ENCODE measurements at places on chromosomes 16 and 17.
A peak's percentile ranks its signal among the peaks of the same experiment; 100 is the strongest.

- DNase-seq: peak; percentile 51
These were observed 4.0 kb downstream of the MAFG start for GRCh38 chr17:81923302-81924260.

DNA sequence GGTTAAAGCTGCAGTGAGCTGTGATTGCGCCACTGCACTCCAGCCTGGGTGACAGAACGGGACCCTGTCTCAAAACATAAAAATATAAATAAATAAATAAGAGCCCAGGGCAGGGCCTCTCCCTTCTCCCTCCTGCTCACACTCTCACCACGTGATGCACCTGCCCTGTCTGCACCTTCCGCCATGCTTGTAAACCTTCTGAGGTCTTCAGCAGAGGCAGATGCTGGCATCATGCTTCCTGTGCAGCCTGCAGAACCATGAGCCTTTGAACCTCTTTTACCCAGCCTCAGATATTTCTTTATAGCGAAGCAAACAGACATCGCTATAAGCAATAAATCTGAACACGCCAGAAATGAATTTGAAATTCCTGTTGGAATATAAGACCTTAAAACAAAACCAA is 48.5 kb downstream of the HNF1B start:
- no peak for DNase-seq

- DNase-seq: no peak
These were observed 13.3 kb upstream of the CNEP1R1 start for GRCh38 chr16:50011707-50012106.

DNA sequence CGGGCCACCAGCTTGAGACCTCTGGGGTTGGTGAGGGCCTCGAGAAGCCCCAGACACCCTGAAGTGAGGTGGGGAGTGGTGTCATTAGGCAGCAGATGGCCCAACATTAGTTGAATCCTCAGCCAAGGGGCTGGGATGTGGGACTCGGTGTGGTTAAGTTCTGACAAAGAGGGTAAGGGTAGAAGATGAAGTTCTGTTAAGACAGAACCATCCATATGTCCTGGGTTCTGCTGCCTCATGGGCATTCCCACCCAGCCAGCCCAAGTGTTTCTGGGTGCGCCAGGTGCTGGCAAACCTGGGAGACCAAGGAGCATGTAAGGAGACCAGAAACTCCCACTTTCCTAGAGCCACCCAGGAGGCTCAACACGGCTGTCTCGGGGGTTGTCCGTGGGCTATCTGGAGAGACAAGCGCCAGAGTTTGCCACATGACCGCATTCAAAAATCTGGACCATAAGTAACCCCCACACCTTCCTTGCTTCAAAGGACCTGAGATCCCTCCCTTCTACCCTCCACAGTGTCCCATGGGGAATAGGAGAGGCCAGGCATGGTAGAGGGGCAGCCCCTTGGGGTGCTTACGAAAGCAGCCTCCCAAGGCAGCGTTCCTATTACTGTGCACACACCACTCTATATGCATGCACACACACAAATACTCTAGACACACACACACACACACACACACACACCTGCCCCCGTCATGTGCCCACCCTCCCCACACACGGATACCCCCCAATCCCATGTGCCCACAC is 128.7 kb downstream of the C16orf78 start:
- DNase-seq: no peak

- no peak for DNase-seq
These were observed 23.9 kb upstream of the AATK start for GRCh38 chr17:81189670-81190530.

- DNase-seq: no peak
These were observed 32.8 kb downstream of the GPT2 start for GRCh38 chr16:46916980-46917379.

DNA sequence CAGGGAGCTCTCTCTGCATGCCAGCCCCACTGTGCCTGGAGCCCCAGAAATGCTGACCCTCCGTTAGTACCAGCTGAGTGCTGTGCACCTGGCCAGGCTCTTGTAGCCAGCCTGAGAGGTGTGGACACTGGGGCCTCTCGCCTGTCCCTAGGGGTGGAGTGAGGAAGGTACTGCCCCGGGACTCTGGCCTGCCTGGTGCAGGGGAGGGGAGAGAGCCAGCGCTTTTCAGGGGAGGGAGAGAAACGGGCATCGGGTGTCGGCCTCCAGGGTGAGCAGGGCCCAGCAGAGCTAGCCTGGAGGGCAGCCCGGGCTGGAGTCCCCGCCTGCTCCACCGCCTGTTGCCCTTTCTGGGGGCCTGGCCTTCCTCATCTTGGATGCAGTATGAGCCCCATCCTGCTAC is 13.1 kb downstream of the MAP2K3 start:
- no peak for DNase-seq

DNA sequence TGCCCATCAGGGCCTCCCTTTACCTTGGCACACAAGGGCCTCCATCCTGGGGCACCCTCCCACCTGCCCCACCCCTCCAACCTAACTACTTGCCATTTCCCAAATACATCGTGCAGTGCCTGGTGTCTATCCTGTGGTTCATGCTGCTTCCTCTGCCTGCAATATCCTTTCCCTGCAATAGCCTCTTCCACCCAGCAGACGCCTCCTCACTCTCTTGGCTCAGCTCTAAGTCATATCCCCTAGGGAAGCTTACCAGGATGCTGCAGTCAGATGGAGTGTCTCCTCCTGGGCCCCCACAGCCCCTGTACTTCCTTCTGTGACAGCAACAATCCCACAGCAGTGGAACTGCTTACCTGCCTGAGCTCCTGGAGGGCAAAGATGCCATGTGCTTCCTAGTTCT is 36.7 kb downstream of the CCDC182 start:
- no peak for DNase-seq

DNA sequence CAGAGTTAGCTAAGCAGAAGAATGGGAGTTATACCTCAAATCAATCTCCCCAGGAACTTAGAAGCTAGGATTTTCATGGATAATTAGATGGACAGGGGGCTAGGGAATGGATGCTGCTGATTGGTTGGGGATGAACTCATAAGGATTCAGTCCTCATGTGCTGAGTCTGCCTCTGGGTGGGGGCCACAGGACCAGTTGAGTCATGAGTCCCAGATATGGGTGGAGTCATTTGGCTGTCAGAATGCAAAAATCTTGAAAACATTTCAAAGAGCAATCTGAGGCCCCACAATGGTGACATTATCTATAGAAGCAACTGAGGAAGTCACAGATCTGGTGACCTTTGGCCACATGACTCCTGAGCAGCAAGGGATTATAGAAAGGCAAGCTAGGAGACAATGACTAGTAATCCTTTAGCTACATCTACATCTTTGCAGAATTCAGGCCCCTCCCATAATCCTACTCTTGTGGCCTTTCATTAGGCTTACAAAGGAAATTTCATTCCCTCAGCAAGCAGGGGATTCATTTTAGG is 82.6 kb upstream of the CCL2 start:
- no peak for DNase-seq

GRCh38 chr16:19382084-19382801 is 35.4 kb upstream of the TMC5 start:
- no peak for DNase-seq

GRCh38 chr17:913207-913606 is 66.4 kb downstream of the NXN start:
- DNase-seq: no peak

DNA sequence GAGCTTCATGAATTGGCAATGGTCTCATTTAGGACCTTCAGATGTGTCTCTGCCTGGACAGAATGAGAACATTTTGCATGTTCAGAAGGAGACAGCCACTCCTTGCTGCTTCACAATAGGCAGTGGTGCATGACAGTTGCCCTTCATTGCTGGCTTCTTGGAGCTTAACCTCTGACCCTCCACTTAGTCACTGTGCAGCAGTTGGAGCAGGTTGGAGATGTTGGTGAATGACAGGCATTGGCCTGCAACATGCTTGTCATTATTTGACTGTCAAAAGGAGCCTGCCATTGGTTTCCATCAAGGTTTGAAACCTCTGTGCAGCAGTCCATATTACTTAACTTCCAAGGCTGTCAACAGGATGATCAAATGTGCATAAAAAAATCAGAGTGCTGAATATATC is 22.7 kb downstream of the FTO start:
- no peak for DNase-seq

DNA sequence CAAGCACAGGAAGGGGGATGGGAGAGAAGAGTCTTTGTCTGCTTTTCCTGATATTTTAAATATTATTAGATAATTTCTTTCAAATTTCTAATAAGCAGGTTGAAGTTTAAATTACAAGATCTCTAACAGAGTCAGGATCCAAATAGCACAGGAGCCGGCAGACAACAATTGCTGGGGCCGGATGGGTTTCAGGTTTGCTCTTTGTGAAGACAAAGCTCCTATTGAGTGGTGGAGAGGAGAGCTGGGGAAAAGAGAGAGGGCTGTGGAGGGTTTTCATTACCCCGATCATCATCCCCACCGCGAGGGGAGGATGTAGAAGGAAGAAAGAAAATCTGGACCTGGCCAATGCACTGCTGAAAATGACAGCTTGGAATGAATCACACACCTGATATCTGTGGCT is 197.3 kb downstream of the SOX9 start:
- DNase-seq: no peak

DNA sequence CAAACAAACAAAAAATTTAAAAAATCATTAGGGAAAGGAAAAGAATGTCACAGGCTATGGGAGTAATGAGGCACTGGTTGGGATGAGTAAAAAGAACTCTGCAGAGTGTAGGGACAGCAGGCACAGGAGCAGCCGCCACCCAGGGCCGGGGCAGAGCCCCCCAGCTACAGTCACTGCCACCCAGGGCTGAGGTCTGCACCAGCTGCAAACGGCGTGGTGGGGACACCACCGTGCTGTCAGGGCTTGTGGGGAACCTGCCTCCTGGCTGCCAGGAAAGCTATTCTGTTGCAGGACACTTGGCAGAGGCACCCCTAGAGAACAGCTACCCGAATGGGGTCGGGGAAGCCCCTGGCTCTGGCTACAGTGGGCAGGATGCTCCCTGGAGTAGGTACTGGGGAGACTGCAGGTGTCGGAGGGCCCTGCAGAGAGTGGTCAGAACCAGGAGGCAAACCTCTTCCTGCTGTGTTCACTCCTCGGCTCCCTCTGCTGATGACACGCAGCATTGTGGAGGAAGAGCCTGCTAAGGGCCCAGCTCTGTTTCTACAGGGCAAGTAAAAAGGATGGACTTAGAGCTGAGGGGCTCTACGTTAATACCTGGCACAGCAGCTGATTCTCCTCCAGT is 32.3 kb upstream of the CAPN15 start:
- DNase-seq: no peak

GRCh38 chr16:29900102-29900887 is at the start of gene ASPHD1:
ASPHD1 (plus strand) TSS chr16:29900488; CDS start chr16:29900972, 484 bp downstream.
- DNase-seq: peak; percentile 49

GRCh38 chr17:41948762-41949460 is 17.7 kb upstream of the CNP start:
- no peak for DNase-seq

DNA sequence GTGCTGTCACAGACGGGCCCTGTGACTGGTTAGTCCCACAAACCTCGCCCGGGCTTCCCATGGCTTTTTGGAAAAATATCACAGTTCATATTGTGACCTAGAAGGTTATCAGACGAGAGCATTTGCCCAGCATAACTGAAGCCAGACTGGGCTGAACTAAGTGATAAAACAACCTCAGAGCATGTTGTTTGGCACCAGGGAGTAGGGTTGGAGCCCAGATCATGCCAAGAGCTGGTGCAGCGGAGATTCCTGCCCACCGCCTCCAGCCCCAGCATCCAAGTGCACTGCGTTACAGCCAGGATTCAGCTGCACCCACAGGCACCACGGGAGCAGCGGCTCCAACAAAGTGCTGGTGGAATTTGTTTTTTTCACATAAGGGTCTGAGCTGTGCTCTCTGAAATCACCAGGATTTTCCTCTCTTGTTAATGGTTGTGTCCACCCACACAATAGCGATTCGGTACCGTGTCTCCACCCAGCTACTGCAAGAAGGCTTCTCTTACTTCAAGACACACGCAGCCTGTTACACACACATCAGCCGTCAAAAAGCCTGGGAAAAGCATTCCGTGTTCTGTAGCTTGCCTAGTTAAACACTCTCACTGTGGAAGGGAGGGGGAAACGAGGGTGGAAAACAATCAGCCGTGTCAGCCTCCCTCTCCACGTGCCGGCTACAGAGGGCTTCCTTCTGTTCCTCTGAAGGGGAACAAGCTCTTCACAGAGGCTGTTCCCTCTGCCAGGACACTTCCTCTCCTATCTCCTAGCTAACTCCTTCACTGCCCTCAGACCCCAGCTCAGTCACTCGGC is 273.8 kb downstream of the C16orf95 start:
- DNase-seq: no peak

DNA sequence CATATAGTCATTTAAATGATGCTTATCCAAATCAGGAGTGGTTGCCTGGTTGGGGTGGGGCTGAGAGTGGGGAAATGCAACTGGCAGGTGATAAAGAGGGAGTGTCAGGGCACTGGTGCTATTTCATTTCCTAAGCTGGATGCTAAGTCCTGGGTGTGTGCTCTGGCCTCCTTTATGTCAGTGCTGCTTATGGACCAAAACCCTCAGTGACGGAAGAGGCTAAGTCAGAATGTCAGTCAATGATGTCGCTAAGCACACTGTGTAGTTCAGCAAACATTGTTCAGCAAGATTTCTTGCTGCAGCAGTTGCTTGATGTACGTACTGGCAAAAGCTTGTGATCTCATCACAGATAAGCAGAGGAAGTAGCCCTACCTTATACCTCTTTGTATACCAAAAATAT is 16.4 kb upstream of the FLCN start:
- DNase-seq: no peak

DNA sequence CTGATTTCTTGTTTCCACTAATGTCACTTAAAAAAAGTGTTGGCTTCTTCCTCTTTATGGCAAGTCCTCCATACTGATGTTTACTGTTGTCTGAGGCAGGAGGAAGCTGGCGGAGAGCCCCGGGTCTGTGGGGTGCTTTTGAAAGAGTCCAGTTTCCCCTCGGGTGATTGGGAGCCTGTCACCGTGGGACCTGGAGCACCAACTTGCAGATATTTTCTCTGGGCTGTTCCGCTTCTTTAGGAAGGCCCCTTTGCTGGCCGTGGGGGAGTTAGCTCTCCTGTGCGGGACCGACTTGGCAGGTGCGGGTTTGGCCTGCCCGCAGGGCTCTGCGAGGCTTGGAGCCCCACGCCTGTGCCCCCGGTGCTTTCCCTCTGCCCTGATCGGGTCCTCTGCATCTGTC is 3.1 kb downstream of the BANP start:
- peak; percentile 51 for DNase-seq

GRCh38 chr16:46573834-46574159 is 47.4 kb downstream of the SHCBP1 start:
- DNase-seq: no peak

DNA sequence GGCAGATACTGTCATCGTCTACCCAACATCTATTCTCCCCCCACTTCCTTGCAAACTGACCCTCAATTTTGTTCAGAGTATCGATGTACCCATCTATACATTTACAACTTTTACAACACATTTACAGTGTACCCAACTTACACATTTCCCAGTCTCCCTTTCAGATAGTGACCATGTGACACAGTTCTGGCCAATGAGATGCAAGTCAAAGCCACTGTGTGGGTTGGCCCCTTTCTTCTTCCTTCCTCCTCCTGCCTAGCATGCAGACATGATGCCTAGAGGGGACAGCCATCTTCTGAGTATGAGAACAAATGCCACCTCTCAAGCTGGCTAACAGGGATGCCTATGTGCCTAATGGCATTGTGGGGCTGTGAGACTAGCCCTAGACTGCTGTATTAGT is 11.3 kb upstream of the NFAT5 start:
- DNase-seq: no peak
